Mononuclear cell (primary cell): ENCODE measurements at places on chromosomes 3 and 15. TPM values are rescaled to one million over a fixed set of nuclear protein-coding genes. Genes with fewer than 3 reads are reported as not detected.

IQCF5 gene
- not detected for total RNA-seq

CCR3 gene
- total RNA-seq: 0.52 TPM

SV2B gene
- total RNA-seq: under 0.01 TPM

PLSCR1 gene
- total RNA-seq: 72.6 TPM

TNFSF10 gene
- 20.6 TPM for total RNA-seq
